Hematopoietic multipotent progenitor cell treated with erythropoietin and hydrocortisone succinate and interleukin-3 and kit ligand, for 8 days (in vitro differentiated cells): ENCODE measurements at places on chromosomes 11 and 22.
A peak's percentile ranks its signal among the peaks of the same experiment; 100 is the strongest.

- no peak for DNase-seq
These were observed 17.8 kb downstream of the PRR5 start for GRCh38 chr22:44719586-44720368.

GRCh38 chr22:17501679-17502285, 61.5 kb upstream of the SLC25A18 start:
- DNase-seq = peak; percentile 71

- DNase-seq = no peak
These were observed 35.4 kb downstream of the MICAL3 start for GRCh38 chr22:17988800-17989513.

GRCh38 chr11:75479597-75480145, 46.1 kb downstream of the GDPD5 start:
- DNase-seq = no peak

GRCh38 chr11:112178428-112178827, 3.1 kb downstream of the BCO2 start:
- DNase-seq = no peak

- no peak for DNase-seq
These were observed 14.3 kb upstream of the RTN4RL2 start for GRCh38 chr11:57446055-57446454.

DNA sequence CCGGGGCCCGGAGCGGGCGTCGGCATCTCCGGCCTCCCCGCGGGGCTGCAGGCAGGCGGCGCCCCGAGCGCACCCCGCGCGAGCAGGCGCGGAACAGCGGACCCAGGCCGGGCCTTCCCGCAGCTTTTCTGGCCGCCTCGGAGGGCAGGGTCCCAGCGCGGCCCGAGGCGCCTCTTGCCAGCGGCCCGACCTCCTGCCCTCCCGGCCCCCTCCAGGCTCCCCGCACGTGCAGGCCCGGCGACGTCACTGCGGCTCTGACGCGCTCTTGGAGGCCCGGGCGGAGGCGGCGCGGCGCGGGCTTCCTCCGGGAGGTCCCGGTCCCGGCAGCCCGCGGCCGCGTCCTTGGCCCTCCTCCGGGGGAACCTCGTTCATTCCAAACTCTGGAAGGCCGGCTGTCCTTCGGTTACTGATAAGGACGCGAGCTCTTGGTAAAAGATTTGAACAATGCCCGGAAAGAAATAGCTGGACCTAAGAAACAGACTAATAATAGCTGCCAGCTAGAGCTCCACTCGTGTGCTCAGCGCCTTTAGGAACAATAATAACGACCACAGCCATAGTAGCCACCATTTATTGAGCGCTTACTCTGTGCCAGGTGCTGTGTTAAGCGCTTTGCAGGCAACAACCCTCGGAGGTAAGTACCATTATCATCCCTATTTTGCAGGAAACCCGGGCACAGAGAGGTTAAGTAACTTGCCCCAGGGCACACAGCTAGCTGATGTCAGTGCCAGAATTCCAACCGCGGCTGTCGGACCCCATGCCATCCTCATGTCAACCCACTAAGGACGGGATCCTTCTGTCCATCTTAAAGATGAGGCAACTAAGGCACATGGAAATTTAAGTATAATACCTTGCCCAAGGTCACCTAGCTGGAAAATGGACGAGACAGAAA, 39.1 kb upstream of the CREB3L1 start:
- peak; percentile 66 for DNase-seq
